ENCODE measurements at places on chromosomes 6 and 20.

- peak; percentile 51 for DNase-seq
These were observed 90.7 kb upstream of the ARID1B start for GRCh38 chr6:156686301-156686994.

GRCh38 chr6:118902726-118903125 is 8.8 kb downstream of the ASF1A start:
- DNase-seq = no peak

GRCh38 chr6:36678488-36679042 is at the start of gene CDKN1A:
Gene CDKN1A, plus strand, starts transcription at chr6:36678714. Its CDS starts 5,388 bp downstream, at chr6:36684102.
- peak; percentile 89 for DNase-seq

DNA sequence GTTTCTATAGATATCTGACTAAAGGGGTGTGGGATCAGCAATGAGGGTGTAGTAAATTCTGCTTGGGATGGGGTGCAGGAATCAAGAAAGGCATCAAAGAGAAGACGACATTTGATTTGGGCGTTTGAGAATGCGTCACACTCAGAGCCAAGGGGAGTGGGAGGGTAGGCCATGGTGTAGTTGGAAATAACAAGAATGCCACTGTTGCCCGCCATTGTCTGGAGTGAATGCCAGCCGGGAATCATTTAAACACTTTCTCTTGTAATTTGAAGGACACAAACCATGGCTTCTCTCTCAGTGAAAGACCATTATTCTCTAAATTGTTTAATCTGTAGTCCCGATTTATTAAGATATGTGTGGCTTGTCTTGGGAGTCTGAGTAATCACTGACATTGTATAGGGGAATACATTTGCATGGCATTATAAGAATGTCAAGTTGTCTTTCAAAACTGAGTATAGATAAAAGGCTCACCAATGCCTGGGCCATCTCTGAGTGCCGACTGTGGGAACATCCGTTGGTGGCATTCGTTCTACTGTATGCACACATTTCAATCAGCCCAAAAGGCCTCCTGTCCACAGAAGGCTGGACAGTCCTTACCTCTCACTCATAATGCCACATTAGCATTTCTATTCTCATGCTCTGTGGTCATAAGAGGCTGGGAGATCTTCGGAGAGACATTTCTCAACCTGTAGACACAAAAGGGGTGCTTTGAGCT is 777.8 kb downstream of the KIF16B start:
- no peak for DNase-seq

- no peak for DNase-seq
These were observed 19.5 kb downstream of the LRRN4 start for GRCh38 chr20:6034134-6034969.

- no peak for DNase-seq
These were observed 24.1 kb upstream of the BEND6 start for GRCh38 chr6:56930846-56931245.

- DNase-seq = no peak
These were observed 207.5 kb downstream of the SYNDIG1 start for GRCh38 chr20:24676978-24677370.

DNA sequence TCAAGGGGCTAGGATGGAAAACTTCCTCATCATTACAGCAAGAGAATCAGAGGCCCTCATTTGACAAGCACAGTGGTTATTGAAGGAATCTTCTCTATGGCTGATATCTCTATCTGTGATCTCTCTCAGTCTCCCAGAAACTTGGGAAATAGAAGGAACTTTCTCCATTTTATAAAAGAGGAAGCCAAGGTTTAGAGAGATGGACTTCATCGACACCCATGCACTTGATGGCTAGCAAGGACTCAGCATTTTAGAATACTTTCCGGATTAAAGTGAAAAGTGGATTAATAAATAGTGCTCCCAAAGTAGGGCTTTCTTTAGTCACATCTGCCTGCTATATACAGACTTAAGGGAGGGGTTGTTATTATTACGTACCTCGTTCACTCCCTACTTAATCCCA is 34.2 kb upstream of the TGM3 start:
- no peak for DNase-seq

- DNase-seq = no peak
These were observed 163.8 kb downstream of the HIVEP2 start for GRCh38 chr6:142781129-142781528.

DNA sequence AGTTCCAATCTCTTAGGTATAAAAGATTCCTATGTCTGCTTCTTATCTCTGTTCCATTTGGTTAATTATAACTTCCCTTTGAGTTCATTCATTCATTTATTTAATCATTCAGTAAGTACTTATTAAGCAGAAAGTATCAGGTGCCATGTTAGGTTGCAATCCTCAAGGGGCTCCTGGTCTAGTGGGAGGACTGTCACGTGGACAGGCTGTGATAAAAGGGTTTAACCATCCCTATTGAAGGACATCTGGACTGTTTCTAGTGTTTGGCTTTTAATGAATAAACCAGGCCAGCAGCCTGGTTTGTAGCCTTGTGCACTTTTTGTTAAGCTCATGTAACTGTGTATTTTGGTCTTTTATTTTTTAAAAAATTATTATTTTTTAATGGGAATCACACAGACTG is 162.1 kb upstream of the OGFRL1 start:
- no peak for DNase-seq

- no peak for DNase-seq
These were observed 78.3 kb upstream of the SRSF6 start for GRCh38 chr20:43379239-43379917.

DNA sequence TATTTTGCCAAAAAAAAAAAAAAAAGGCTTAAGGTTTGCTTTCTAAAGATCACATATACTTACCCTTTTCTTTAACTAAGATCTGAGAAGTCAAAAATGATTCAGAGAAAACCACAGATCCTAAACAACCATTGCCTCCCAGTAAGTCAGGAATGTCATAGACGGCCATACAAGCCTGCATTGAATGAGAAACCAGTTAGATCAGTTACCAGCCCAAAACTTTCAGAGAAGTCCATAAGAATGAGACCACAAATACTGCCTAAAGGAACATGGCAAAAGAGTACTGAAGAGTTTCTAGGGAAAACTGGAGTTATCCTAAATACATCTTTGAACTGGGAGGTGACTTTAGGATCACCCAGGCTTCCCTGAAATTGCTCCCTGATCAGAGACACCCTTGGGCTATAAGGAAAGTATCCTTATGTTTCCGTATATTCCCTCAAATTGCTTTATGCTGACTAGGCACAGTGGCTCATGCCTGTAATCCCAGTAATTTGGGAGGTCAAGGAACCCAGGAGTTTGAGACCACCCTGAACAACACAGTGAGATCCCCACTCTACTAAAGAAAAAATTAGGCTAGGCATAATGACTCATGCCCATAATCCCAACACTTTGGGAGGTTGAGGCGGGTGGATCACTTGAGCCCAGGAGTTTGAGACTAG is 79.4 kb upstream of the SLC4A11 start:
- no peak for DNase-seq

GRCh38 chr6:158591810-158592209 is 31.9 kb downstream of the TMEM181 start:
- no peak for DNase-seq

- no peak for DNase-seq
These were observed 161.2 kb upstream of the OGFRL1 start for GRCh38 chr6:71127374-71127773.

- no peak for DNase-seq
These were observed 94.7 kb downstream of the ANKRD6 start for GRCh38 chr6:89527634-89528033.

- peak; percentile 53 for DNase-seq
These were observed 12.9 kb downstream of the CDYL start for GRCh38 chr6:4788953-4789584.

DNA sequence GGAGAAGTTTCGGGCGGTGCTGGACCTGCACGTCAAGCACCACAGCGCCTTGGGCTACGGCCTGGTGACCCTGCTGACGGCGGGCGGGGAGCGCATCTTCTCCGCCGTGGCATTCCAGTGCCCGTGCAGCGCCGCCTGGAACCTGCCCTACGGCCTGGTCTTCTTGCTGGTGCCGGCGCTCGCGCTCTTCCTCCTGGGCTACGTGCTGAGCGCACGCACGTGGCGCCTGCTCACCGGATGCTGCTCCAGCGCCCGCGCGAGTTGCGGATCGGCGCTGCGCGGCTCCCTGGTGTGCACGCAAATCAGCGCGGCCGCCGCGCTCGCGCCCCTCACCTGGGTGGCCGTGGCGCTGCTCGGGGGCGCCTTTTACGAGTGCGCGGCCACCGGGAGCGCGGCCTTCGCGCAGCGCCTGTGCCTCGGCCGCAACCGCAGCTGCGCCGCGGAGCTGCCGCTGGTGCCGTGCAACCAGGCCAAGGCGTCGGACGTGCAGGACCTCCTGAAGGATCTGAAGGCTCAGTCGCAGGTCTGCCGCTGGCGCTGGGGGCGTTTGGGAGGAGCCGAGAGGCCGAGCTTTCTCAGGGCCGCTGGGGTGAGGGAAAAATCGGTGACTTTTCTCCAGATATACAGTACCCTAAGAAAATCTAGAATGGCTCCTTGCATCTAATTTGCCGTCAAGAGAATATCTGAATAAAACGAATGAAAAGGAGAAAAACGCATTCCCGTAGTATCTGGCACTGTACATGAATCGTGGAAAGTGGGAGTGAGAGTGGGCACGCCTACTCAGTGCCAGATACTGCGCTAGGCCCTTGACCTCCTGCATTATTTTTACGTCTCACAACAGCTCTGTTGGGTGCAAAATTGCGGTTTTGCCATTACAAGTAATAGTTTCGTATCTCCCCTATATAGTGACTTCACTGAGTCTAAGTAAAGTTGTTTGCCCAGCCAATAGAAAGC is 1.0 kb downstream of the CALHM6 start:
- peak; percentile 81 for DNase-seq

DNA sequence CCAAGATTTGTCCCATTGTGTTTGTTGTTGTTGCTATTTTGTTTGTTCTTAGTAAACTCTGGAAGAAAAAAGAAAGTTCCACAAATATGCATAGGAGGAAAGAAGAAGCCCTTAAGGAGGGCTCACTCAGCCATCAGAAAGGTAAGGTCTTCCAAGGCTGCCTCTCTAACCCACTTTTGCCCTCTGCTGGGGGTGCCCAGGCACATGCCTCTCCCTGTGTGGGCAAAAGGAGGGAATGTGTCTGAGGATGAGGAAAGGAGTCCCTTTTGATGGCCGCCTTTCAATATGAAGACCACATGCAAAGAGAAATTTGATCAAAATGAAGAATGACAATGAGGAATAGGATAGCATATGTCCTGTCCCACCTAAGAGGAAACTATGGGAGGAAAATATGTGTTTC is 248.2 kb upstream of the POU3F2 start:
- DNase-seq = no peak

Data from GM13976 (cell line).